ENCODE measurements at places on chromosomes 3 and 15.

- no peak for DNase-seq
These were observed 1.9 kb downstream of the CD200 start for GRCh38 chr3:112334691-112335433.

GRCh38 chr3:101876142-101876541, 26.8 kb downstream of the NFKBIZ start:
- no peak for DNase-seq

GRCh38 chr15:63277038-63277892, at the start of gene APH1B:
TSS of gene APH1B (plus strand) at chr15:63277605. CDS start at chr15:63277624, 19 bp downstream.
- DNase-seq, result peak; percentile 48

DNA sequence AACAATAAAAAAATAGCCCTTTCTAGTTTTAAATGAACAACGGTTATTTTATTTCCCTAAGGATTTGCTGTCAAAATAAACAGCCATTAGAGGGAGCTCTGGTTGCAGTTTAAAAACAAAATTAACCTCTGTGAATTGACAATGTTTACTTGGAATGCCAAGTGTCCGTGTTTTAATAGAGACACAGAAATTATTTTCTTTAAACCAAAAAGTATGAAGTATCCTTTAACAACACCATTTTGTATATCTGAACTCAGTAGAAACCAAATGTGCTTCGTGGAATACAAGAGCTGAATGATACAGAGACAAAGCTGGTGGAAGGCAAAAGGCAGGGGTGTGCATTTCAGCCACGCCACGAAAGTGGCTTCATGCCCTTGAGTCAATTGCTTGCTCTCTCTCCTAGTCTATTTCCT, 74.4 kb downstream of the MOBP start:
- no peak for DNase-seq

GRCh38 chr3:129621626-129622225, 15.2 kb upstream of the PLXND1 start:
- no peak for DNase-seq

GRCh38 chr3:128469556-128469955, 2.9 kb upstream of the DNAJB8 start:
- no peak for DNase-seq

DNA sequence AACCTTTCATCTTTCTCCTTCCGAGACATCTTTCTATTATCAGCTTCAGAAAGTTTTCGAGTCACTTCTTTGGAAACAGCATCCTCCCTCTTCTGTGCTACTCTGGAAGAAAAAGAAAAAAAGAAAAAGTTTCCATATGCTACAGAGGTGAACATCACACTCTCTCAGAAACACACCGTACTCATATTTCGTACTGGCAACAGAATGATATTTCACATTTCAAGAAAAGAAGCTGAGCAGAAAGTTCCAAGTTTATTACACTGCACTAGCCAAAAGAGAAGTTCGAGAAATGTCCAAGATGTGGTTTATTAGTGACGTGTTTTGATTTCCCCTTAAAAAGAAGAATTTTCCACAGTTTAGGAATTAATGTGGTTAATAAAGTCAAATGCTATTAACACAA, 6.0 kb downstream of the SSR3 start:
- no peak for DNase-seq

- DNase-seq, result no peak
These were observed 46.4 kb downstream of the DNASE1L3 start for GRCh38 chr3:58164199-58164879.

DNA sequence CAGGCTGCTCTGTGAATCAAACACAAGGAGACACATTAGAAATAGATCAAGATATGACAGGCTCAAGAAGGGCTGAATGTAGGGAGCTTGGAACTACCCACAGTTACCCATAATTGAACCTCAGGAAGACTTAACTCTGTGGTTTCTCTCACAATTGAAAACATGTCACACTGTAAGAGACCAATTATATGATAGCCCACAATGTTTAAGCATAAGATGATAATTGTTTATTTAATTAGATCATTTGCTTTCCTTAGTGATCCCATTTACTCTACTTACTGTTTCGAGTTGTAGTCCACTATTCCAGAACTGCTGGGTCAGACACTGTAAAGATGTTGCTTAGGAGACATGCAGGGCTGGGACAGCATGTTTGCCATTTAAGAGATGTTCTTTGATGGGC, 201.3 kb upstream of the RARB start:
- DNase-seq, result no peak

- DNase-seq, result no peak
These were observed 148.7 kb downstream of the LRRK1 start for GRCh38 chr15:101067660-101068522.

DNA sequence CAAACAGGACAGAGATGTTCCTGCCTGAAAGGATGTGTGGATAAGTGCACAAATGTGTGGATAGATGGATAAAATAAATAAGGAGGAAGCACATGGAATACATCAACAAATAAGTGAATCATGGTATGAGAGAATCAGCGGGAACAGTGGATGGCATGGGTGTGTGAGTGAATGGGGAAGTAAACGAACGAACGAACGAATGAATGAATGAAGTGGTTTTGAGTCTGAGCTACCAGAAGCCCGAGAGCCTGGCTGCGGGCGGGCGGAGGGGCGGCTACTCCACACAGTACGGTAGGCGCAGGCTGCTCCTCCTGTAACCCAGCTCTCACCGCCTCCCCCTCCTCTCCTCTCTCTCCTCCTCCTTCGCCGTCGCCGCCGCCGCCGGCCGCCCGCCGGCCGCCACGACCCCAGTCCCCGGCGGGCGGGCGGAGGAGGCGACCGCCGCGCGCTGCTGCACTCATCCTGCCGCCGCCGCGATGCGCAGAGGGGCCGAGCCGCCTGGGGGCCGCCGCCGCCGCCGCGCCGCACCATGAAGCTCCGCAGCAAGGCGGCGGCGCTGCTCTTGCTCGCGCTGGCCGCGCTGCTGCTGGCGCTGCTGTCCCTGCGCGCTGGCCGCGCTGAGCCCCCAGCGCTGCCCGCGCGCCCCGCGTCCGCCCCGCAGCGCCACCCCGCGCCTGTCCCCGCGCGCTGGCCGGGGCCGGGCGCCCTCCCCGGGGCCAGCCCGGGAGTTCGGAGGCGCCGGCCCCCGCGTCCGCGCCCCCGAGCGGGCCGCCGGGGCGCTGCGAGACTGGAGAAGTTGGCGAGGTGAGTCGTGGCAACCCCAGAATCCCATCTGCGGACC, at the start of gene GXYLT2:
Gene GXYLT2, plus strand, starts transcription at position 342 of the 841 bp plus-strand sequence. Its CDS starts 188 bp downstream, at position 530.
- no peak for DNase-seq

GRCh38 chr15:63986751-63987341, 59.4 kb downstream of the DAPK2 start:
- no peak for DNase-seq

DNA sequence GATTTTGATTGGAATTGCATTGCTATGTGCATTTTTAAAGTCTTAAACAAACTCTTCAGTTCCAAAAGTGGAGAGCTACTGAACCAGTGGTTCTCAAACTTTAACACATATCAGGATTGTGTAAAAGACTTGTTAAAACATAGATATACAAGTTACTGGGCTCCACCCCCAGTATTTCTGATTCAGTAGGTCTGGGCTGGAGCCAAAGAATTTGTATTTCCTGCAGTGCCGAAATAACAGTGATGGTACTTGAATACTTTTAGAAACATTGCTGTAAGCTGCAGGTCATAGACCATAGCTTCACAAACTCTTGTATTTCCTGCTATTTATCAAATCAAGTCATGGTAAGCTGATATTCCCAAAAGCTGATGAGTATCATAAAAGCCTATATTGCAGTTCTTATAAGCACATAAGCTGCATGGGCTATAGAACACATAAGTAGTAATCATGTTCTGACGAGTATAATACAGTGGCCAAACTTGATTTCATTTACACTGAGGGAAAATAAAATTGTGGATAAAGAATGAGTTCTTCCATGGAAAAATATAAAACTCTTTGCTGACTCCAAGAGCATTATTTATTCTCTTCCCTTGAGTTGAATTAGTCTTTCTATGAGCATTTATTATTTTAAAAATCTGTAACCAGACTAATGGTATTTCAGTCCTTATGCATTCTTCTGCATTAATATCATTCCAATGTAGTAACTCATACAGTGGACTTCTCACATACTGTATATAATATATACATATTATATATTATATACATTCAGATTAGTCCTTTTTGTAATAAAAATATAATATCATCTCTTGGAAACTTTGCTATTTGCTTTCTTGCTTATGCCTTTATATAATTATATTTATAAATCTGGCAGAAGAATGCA, 550.5 kb upstream of the AGTR1 start:
- DNase-seq, result no peak

DNA sequence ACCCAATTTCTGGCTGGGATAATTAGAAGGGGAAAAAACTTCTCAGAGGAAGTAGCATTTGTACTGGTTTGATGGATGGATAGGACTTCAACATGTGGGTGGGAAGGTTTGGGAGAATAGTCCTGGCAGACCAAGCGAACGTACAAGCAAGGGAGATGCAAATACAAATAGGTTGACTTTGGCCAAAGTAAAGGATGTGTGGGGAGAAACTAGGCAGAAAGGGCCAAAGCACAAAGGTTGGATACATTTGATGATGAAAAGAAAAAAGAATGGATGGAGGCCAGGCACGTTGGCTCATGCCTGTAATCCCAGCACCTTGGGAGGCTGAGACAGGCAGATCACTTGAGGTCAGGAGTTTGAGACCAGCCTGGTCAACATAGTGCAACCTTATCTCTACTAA, 63.4 kb downstream of the ERC2 start:
- DNase-seq, result no peak

- DNase-seq, result no peak
These were observed 9.3 kb downstream of the PAK6 start for GRCh38 chr15:40248006-40248783.

GRCh38 chr3:133562376-133562775, 11.1 kb upstream of the CDV3 start:
- DNase-seq, result no peak

- no peak for DNase-seq
These were observed 338.8 kb upstream of the DNAJC19 start for GRCh38 chr3:181328346-181328745.

Data from T-helper 2 cell (primary cell).